ENCODE measurements at places on chromosomes 5 and 9.

GRCh38 chr5:56352808-56353590, 119.9 kb upstream of the ANKRD55 start:
- no peak for DNase-seq

DNA sequence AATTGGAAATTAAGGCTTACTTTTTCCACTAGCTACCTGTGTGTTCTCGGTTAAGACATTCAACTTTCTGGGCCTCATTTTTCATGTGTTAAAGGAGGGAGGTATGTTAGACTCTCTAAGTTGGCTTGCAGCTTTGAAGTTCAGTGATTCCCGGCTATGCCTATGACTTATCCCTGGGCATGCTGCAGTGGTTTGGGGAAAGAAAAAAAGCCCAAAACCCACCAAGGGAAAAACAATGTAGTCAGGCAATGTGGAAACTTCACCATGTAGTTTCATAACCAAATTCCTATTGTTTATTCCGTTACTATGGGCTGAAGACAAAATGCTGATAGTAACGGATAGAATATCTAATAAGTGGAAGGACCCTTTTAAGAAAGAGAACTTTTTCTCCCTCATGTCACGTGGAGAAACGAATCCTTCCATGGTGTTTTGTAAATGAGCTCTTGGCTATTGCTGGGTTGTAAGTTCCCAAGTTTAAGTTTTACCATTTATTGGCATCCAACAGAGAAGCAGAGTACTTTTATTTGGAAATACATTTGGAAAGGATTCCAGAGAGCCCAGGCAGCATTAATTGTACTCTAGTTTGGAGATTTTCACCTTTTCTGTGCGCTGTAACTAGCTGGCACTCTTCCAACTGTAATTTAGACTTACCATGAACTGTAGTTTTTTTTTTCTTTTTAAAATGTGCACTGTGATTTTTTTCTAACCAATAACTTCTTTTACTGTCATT, 84.9 kb upstream of the MPDZ start:
- DNase-seq: no peak

- peak; percentile 27 for DNase-seq
Measured at GRCh38 chr9:98806394-98807035, 955 bp upstream of the GALNT12 start.

DNA sequence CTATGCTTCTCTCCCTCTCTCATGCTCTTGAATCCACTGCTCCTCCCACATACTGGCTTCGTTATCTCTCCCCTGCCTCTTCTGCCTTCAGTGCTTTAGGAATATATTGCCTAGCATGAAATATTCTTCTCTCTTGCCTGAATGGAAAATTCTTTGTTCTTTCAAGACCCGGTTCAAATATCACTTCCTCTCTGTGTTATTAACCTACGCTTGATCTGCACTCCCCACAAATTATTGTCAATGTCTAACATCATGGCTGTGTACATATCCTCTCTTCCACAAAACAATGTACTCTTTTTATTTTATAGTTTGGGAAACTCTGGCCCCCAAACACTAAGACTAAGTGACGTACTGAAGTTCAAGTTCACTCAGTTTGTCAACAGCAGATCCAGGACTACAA, 211.0 kb downstream of the SEC61B start:
- DNase-seq: no peak

DNA sequence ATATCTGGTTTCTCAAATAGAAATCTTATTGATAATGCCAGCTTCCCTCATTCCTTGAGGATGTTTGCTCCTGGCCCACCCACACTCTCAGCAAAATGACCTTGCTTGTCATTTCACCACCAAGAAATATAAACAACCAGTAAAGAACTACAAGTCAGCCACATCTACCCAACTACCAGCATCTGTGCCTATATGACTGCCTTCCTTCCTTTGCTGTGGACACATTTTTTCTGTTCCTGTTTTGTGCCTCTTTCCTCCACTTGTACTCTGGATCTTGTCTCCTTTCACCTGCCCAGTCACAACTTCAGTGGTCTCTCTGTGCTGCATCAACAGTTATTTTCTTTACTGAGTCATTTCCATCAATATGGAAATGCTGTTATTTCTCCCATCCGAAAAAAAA, 20.3 kb downstream of the KIF2A start:
- no peak for DNase-seq

DNA sequence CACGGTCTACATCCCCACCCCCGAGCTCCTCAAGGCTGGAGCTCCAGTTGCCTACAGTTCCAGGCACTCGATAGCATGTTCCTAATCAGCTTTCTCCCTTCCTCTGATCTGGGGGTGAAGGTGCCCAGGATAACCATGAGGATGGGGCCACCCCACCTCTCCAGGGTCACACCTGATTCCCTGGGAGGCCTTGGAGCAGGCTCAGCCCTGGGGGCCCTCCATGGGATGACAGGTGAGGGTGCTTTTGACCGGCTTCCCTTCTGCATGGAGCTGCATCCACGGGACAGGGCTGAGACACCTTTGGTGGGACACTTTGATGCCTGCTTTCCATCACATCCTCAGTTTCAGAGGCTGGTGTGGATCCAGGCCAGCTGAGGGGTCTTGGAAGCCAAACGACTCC, 28.6 kb downstream of the GADD45G start:
- DNase-seq: no peak

Measured in IMR-90 (cell line).